Heart right ventricle (tissue), 16 donors: ENCODE measurements at places on chromosomes 2 and 18. TPM values are rescaled to one million over a fixed set of nuclear protein-coding genes. Genes with fewer than 3 reads are reported as not detected.

DNA sequence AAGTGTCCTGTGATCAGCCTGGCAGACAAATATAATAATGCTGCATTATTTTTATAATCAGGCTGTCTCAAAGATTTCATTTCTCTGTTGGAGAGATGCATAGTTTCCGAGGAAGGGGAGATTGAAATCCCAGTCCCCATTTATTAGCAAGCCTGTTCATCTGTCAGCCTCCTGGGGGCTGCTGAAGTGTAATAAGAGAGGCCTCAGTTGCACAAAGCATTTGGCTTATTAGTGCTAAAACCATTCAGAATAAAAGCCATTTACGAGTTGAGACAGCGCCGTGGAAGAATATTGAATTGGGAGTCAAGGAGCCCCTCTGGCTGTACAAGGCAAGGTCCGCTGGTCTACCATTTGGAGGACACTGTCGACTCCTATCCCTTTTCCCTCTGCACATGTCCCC is 6.1 kb downstream of the GPR39 start:
- DNase-seq: no peak

DNA sequence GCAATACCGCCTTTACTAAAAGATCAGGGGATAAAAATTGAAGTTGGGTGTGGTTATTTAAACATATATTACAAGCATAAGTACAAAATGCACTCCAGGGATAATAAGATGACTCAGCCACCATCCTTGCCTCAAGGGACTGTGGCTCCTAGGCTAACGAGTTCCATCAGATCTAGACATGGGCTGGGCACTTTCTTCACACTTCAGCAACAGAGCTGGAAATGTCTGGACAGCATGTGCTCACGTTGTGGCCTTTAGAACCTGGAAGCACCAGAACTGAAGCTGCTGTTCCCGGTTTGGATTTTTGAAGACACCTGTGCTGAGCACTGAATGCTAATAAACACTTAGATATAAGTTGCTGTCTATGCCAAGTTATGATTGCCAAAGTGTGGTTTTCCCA is 384.2 kb upstream of the SALL3 start:
- no peak for DNase-seq

ARL4C gene
- total RNA-seq: 13.3 TPM

DNA sequence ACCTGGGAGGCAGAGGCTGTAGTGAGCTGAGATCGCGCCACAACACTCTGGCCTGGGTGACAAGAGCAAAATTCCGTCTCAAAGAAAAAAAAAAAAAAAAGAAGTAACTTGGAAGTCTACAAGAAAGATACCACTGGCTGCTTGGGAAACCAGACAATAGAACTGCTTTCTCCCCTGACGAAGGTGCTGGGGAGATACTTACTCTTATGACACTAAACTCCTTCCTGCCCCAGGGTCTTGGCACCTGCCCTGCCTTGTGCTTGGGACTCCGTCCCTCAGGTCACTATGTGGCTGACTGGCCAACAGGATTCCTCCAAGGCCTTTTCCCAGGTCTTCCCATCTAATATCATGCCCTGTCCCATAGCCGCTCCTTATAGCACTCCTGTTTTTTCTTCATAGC is 30.7 kb downstream of the INPP5D start:
- DNase-seq: no peak

IL1B gene
- total RNA-seq: not detected

DNA sequence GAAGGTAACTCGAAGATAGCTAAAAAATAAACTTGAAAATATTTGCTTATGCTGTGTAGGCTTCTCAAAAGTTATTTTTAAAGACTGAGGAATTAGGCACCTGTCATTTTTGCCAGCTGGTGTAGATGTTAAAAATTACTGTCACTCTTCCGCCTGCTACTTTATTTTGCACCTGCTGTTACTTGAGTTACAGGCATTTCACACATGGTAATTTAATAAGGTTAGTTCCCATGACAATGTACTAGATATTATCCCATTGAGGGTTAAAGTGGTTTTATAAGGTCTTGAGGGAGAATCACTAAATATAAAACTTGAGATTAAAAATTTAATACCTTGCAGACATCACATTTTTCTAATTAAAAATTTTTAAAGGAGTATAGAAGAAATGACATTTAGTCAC is 26.6 kb downstream of the MYL1 start:
- DNase-seq: no peak

- no peak for DNase-seq
These were observed 39.4 kb downstream of the SLC8A1 start for GRCh38 chr2:40412456-40412855.

PID1 gene
- total RNA-seq: 3.6 TPM

- peak; percentile 21 for DNase-seq
These were observed 163.0 kb upstream of the NOSTRIN start for GRCh38 chr2:168639441-168639898.

GRCh38 chr18:68779169-68779568 is 18.7 kb upstream of the CCDC102B start:
- no peak for DNase-seq

DNA sequence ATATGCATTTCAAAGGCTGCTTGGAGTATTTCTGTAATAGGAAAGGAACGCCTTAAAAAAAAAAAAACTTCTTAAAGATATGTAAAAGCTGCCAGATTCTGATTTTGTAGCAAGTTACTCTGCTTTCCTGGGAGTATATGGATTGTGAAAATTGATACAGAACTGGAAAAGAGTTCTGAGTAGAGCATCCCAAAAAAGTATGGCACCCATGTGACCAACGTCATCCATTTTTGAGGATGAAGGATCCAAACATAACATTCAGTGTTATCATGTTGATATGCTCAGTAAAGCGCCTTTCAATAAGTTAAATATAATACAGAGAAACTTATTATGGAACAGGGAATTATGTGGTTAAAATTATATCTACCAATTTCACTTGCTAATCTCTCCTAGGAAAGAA is 978.4 kb upstream of the POU3F3 start:
- DNase-seq: no peak

KLHL41 gene
- total RNA-seq: 168 TPM

- no peak for DNase-seq
These were observed 282.0 kb upstream of the RND3 start for GRCh38 chr2:150769421-150769820.

- no peak for DNase-seq
These were observed 29.8 kb upstream of the LMAN1 start for GRCh38 chr18:59388817-59389216.
